Stimulated activated CD8-positive, alpha-beta memory T cell treated with anti-CD3 and anti-CD28 coated beads, Interleukin-15, amount 100 ng/mL, for 4 hours (primary cell): ENCODE measurements at places on chromosomes 12 and 14.

GRCh38 chr14:94560751-94561655 lies at the start of gene SERPINA4:
Gene SERPINA4 (plus strand): TSS chr14:94561442. CDS start chr14:94563483, 2,041 bp downstream.
- no peak for DNase-seq

DNA sequence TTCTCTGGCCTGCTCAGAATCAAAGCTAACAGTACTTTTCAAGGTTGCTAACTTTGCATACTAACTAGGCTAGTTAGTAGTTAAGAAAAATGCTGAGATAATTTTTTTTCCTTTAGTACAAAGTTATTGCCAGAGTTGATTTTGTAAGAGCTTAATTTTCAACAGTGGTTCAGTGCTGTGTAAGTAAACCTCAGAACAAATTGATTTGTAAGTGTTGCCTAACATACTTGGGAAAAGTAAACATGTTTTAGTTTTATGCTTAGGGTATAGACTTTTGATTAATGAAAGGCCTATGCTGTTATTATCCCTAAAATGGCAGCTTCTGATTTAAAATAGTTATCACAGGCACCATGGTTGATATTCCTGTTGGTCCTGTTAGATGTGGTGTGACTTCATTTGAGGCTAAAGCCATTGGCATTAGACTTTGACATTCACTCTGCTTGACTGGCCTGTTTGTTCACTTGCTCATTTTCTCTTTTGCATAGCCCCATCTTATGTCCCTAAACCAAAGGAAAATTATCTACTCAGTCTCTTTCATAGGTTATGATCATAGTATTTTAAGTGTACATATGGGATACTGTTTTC lies 5.2 kb downstream of the CMAS start:
- no peak for DNase-seq

DNA sequence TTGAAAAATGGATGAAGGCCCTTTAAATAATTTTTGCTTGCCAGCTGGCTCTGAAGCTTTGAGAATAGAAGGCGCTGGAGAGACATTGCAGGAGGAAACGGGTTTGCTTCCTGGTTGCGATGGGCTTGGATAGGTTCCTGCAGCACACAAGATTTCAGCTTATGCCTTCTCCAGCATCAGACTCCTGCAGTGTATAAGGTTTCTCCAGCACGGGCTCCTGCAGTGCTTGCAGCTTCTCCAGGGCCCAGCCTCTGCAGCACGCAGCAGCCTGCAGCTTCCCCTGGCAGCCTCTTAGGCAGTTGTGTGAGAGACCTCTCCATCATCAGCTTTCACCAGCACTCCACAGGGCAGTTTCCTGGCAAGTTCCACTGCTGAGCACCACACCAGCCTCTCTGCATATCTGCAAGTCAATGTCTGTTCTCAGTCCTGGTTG lies 78.7 kb upstream of the ZDHHC17 start:
- DNase-seq = no peak

DNA sequence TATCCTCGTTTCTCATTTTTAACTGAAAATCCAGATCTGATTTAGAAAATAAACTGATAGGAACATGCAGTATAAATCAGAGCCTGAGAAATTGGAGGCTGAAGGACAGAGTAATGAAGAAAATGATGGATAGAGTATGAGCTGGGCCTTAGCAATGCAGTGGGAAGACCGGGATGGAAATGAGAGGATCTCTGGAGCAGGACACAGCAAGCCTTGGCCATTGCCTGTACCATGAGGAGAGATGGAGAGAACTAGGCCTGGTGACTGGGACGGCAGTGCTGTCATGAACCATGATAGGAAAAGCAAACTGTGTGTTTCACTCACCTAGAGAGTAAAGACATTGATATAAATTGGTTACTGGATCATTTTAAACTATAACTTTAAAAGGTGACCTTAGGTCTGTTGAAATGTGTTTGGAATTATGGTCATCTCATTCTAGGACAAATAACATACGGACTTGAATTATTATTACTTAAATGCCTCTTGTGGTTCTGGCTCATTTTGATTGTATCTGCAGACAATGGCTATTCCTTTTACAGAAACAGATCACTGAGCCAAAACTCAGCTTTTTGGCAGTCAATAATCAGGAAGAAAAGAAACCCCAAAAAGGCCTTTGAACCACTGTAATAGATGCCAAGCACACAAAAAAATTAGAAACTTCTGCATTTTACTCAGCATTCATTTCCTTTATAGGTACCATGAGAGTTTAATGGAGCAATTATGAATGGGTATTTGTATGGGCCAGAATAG lies 251.9 kb upstream of the PRKD1 start:
- no peak for DNase-seq

GRCh38 chr12:22729431-22729956 lies 104.5 kb downstream of the ETNK1 start:
- no peak for DNase-seq

DNA sequence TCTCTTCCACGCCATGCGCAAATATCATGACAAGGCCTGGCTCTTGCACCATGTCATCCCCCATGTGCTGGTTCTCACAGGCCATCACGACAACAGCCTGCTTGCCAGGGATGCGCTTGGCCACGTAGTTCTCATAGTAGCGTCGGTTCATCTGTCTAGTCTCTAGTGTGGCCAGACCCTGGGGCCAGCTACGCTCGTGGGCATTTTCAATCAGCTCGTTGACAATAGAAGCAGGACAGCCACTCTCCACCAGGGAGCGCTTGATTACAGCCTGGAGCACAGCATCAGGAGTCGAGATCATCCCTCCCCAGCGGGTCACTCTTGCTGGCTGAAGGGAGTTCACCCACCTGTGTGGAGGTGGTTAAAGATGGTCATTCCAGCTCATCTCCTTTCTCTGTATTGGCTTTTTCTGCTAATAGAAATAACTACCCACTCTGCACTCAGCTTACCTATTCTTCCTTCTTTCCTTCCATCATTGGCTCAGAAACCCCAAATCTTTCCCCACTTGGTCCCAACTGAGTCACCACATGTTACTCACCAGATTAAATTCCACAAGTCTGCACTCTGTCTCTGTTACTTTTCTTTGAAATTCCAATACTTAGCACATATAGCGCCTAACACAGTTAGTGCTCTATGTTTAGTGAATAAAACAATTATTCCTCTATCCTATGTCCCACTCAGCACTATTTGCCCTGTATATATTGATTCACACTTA lies 15.1 kb downstream of the RNF41 start:
- no peak for DNase-seq

DNA sequence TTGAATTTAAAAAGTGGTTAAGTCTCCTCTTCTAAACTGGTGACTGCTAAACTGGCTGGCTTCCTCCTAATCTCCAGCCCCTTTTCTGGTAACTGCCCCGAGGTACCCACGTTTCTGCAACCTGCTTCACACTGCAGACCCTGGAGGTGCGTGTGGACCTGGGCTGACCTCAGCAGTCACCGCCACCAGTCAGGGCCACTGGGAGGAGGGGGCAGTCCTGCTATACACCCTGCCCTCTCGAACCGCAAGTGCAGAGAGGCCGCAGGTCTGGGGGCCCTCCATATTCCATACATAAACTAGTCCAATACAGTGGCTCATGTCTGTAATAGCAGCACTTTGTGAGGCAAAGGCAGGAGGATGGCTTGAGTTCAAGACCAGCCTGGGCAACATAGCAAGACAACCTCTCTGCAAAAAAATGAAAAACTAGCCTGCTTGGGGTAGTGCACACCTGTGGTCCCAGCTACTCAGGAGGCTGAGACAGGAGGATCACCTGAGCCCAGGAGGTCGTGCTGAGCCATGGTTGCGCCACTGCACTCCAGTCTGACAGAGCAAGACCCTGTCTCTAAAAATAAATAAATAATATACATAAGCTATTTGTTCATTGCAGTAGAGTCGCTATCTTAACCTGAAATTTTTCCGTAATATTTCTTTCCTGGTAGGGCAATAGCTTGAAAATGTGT lies 25.6 kb downstream of the VPS37B start:
- no peak for DNase-seq

GRCh38 chr14:65222440-65222858 lies 120.1 kb upstream of the MAX start:
- DNase-seq = peak; percentile 27

GRCh38 chr14:20468764-20469241 lies 403 bp upstream of the PNP start:
- DNase-seq = no peak
